Uterus (tissue), 4 donors: ENCODE measurements at places on chromosomes 3 and 15.

DNA sequence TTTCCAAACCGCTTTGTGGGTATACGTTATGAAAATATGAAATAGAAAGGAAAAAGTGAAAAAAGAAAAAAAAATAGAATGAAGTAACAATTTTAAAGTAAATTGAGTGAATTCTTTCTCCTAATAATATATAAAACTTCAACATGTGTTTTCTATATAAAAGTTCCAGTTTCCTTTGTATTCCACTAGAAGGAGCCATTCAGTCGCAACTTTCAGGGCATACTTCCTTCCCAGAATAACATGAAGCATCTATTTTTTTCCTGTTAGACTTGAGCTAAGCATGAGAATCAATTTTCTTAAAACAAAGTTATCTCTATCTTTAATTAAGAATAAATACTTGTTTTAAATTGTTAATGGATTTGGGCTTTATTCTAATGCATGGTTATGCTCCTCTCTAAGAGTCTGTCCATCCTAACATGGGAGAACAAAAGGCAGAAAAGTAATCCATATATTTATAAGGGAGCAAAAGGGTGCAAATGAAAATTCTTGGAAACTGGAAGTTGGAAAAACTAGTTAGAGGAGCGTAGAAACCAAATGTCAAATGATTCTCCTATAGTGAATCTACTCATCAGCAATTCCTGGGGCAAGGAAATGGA is 16.0 kb upstream of the VGLL3 start:
- no peak for DNase-seq

- no peak for DNase-seq
Observed at GRCh38 chr15:72147418-72147817, 29.2 kb downstream of the SENP8 start.

DNA sequence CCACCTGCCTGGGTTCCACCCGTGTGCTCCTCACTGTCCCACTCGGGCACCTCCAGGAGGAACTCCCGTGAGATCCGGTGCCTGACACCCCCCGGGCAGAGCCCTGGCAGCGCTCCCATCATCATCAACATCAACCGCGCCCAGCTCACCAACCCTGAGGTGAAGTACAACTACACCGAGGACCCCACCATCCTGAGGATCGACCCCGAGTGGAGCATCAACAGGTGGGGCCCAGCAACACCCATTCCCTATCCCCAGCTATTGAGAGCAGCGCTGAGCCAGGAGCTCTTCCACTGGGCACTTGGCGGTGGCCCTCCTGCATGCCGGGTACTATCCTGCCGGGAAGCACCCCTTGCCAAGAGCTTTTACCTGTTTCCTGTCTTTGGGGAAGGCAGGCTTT is 33.5 kb downstream of the PLXNA1 start:
- DNase-seq, result no peak

DNA sequence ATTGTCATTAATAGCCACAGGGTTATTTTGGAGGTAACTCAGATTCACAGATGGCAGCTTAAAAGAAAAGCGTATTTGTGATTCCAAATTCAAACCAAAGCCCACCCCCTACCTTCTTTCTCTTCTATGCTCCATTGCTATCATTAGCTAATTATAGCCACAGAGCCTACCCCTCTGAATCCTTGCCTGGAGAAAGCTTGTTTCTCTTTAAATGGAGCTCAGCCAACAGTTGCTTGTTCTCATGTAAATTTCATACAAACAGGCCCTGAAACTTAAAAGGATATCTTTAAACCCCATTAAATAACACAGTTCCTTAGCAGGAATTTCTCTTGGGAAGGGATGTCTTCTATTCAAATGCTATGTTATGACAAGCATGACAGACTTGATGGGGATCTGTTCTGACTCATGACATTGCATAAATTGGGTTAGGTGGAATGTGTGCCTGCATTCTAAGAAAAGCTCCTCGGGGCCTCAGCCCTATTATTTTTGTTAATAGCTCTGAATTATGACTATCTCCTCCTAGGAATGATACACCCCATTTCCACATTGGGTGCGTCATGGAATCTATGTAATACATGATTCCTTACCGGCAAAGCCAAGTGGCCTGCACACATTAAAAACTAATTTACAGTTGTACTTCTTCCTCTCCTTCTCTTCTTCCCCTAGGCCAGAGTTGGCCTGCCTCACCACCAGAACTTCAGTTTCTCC is 265.8 kb downstream of the TAFA4 start:
- no peak for DNase-seq

GRCh38 chr3:185733980-185734724 is 90.7 kb downstream of the IGF2BP2 start:
- no peak for DNase-seq

GRCh38 chr3:78506581-78507195 is 1261.1 kb downstream of the ROBO1 start:
- DNase-seq, result no peak

DNA sequence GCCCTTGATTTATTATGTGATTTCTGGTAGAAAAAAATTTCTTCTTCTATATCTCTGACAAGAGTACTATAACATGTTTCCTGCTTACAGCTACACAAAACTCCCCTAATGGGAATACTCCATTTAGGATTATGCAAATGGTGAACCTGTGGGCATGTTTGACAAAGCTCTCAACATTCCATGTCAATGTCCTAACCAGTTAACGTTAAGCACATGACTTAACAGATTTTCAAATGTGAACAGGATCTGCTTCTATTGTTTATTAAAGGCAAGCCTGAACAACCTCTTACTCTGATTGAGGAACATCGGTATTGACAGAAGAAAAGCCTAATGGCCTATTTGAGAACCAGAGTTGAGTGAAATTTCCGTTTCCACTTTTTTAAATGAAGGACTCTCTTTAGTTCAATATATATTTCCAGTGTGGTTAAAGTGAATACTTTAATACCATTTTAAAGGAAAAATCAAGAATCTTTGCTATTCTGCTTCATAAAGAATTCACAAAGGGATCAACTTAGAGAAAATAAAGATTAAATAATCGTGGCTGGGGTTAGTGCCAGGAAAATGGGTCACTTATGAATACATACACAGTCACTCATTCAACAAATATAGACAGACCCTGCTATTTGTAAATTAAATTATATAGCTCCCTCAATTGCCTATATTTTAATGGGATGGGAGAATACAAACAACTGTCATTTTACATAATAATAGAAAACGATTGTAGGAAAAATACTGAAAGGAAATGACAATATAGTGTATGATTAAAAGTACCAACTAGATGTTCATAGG is 300.3 kb upstream of the CBLB start:
- DNase-seq, result no peak

DNA sequence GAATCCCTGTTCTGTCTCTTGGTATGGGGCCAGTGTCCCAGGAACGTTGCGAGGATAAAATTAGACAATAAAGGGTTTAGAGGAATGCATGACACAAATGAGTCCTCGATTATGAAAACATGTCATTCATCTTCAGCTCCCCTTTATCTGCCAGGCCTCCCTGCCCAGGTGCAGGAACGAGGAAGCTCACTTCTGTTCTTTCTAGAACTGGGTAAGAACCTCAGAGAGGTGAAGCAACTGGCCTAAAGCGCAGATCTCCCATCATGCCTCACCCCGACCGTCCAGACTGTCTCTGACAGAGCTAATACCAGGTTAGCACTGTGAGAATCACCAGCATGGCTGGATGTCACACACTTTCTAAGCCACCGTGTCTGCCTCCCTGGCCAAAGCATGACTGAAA is 1.5 kb upstream of the ITIH1 start:
- DNase-seq, result no peak
